ENCODE measurements at places on chromosomes 6 and 20.

- no peak for DNase-seq
These were observed 22.2 kb downstream of the RREB1 start for GRCh38 chr6:7129784-7130569.

GRCh38 chr6:133313068-133313467 is 71.9 kb downstream of the EYA4 start:
- DNase-seq, result no peak

DNA sequence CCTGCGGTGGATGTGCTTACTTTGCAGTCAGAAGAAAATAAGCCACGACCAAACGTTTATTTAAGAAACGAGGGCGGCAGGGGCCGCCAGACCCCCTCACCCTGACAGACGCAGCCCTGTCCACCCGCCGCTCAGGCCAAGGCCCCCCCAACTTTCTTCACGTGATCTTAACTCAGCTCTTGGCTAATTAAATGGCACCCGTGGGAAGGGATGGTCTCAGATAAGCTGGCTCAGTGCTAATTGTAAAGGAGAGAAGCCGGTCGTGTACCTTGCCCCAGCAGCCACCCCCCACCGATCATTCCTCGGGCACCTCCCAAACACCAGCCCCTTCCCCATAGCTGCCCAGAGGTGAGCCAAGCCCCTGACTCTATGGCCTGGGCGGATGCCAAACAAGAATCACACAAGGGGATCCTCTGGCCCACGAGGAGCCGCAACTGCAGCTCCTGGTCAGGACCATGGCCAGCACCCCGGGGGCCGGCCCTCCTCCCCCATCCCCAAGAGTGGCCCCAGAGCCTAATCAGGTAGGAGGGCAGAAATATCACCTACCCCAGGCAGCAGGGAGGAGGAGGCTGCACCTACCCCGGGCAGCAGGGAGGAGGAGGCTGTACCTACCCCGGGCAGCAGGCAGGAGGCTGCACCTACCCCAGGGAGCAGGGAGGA is 11.2 kb downstream of the KCNQ2 start:
- no peak for DNase-seq

DNA sequence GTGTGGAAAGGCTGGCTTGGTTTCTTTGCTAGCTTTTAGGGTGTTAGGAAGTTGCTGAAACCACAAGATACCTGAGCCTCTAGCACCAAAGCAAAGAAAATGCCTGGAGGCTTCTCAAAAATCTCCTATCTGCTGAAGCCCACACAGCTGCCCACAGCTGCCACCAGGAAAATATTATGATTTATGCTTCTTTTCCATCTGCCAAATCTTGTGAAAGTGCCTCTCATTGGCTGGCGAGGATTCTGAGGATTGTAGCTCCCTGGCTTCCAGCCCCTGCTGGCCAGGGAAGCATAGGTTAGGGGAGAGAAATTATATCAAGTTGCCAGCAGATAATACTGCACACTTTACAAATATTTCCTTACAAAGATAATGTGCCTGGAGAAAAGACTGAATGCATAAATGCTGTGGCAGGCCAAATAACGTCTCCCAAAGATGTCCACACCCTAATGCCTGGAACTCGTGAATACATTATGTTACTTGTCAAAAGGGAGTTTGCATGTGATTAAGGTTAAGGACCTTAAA is 98.4 kb downstream of the MRPL14 start:
- DNase-seq, result no peak

- DNase-seq, result no peak
These were observed 117.4 kb downstream of the TTLL2 start for GRCh38 chr6:167442245-167442644.

DNA sequence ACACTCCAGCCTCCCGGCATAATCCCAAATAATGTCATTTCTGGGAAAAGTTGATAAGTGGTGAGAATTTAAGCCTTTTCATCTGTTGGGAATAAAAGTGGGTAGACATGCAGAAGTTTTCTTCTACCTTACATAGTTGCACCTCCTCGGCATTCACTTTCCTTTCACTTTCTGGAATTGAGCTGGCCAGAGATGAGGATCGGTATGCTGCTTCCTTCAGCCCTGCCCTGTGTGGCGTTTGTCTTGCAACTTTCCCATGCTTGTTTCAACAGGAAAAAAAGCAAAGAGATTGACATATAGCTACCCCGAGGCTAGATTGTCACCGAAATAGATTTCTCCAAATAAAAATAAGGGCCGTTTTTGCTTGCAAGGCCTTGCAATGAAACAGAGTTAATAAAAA is 65.8 kb upstream of the JAG1 start:
- no peak for DNase-seq

GRCh38 chr20:24836041-24836533 is 113.0 kb upstream of the CST7 start:
- DNase-seq, result no peak

DNA sequence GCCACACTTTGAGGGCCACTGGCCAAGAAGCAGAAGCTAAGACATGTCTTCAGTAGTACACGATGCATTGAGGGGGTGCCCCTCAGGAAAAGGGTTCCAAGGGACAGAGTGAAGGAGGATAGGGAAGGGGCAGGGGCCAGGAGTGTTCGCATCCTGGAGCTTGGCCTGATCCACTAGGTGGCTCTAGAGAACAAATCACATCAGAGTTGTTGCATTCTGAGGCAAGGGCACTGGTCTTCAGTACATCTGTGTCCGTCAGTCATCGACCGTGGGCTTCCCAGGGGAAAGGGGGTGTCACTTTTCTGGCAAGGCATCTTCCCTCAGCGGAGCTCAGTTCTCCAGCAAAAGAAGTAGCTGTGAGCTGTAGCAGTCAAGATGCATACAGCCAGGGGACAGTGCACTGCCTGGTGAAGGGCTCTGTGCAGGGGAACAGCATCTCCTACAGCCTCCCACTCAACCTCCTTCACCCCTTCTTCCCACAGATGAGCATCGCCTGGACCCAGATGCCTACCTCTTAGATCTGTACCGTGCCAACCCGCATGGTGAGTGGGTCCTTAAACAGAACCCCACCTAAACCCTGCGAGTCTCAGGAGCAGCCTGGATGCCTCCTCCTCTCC is 47.8 kb downstream of the ARHGAP40 start:
- DNase-seq, result no peak

DNA sequence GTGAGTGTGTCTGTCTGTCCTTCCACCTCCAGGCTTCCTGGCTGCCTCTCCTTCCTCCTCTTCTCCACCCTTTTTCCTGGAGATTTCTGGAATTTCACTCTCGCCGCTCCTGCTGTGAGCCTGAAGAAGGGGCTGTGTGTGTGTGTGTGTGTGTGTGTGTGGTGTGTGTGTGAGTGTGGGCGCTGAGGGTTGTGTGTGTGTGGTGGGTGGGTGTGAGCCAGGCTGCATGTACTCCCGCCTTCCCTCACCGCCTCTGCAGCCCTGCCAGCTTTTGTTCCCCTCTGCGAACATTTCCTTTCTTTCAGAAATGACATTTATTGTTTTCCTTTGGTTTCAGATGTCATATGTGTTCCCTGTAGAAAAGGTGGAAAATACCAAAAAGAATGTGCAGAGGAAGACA is 76.0 kb downstream of the SRC start:
- no peak for DNase-seq

- no peak for DNase-seq
These were observed 45.3 kb upstream of the FAM83B start for GRCh38 chr6:54801244-54801643.

GRCh38 chr6:116876107-116876506 is 935 bp upstream of the RFX6 start:
- DNase-seq, result no peak

GRCh38 chr20:32449890-32450401 is 91.8 kb downstream of the ASXL1 start:
- DNase-seq, result no peak

- no peak for DNase-seq
These were observed 489.5 kb downstream of the CDH26 start for GRCh38 chr20:60447703-60448102.

DNA sequence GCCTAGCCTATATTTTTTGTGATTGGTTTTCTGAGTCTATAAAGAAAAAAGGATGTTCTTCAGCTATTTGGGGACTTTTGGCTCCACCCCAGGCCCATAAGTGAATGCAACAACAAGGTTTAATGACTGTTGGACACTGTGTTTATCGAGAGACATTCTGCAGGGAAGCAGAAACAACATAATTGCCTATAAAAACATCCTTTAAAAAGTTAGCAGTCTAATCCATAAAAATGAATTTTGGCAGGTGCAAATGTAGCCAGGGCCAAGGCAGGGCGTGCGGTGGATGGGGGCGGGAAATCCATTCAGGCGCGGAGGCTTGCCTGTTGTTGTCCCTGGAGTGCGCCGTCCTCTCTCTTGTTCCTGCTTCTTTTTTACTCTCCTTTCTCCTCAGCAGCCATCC is 99.3 kb downstream of the PAX1 start:
- no peak for DNase-seq

- DNase-seq, result no peak
These were observed 210.3 kb downstream of the BCKDHB start for GRCh38 chr6:80316686-80317231.

- DNase-seq, result no peak
These were observed 113.9 kb downstream of the ADAT2 start for GRCh38 chr6:143336446-143337152.

- DNase-seq, result no peak
These were observed 44.7 kb upstream of the TAGAP start for GRCh38 chr6:159089443-159089842.

GRCh38 chr6:54881067-54881730 is 34.6 kb downstream of the FAM83B start:
- DNase-seq, result no peak

GRCh38 chr6:71886184-71887005 is at the start of gene RIMS1:
RIMS1 (plus strand) TSS chr6:71886550; CDS start chr6:71887024, 474 bp downstream.
- no peak for DNase-seq

GRCh38 chr6:33692078-33692759 is 19.3 kb downstream of the UQCC2 start:
- DNase-seq, result no peak

GRCh38 chr6:15853259-15853658 is 190.4 kb upstream of the DTNBP1 start:
- no peak for DNase-seq

- DNase-seq, result no peak
These were observed 4.2 kb downstream of the GABRR2 start for GRCh38 chr6:89310929-89311328.

DNA sequence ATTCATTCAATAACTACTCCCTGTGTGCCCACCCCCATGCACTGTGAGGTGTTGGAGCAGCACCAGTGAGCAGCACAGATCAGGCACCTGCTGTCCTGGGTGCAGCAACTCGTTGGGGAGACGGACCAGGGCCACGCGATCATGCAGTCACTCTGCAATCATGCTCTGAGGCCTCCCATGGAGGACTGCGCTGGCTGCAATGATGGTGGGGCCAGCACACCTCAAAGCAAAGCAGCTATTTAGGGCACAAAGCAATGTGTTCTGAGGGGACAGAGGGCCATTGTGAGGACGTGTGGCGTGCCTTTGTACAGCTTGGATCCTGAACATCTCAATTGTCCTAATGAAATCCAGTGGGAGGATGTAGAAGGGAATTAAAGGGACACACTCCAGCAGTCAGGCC is 41.0 kb upstream of the MPC1 start:
- no peak for DNase-seq

- DNase-seq, result no peak
These were observed 4.1 kb upstream of the ADRM1 start for GRCh38 chr20:62298577-62299249.

Data from activated T-cell treated with anti-CD3 and anti-CD28 coated beads for 4 hours (primary cell).